Cortex of kidney (tissue), 1 donor: ENCODE measurements at places on chromosomes 1 and 21.

DNA sequence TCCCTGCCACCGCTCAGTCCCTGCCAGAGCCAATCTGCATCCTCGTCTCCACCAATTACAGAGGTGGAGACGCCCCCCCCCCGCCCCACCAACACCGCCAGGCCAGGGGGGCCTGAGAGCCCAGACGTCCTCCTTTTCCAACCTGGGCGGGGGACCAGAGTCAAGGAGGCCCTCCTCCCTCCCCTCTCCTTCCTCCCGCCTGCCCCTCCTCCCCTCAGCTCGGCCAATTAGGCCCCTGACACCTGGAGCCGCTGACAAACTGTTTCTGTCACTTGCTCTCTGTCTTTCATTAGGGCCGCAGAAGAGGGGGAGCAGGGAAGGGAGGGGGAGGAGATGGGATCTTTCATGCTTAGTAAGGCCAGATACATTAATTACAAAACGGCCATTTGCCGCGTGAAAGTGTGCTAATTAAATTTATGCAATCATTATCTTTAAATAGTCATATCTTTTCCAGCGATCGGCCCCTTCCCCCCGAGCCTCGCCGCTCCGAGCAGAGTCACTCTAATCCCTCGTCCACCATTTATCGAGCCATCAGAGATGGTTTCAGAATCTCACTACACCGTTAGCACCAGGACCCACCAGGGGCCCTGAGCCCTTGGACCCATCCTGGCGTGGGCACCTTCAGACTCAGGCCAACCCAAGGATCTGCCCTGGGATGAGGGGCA is 94.7 kb downstream of the PAX7 start:
- DNase-seq: no peak

DNA sequence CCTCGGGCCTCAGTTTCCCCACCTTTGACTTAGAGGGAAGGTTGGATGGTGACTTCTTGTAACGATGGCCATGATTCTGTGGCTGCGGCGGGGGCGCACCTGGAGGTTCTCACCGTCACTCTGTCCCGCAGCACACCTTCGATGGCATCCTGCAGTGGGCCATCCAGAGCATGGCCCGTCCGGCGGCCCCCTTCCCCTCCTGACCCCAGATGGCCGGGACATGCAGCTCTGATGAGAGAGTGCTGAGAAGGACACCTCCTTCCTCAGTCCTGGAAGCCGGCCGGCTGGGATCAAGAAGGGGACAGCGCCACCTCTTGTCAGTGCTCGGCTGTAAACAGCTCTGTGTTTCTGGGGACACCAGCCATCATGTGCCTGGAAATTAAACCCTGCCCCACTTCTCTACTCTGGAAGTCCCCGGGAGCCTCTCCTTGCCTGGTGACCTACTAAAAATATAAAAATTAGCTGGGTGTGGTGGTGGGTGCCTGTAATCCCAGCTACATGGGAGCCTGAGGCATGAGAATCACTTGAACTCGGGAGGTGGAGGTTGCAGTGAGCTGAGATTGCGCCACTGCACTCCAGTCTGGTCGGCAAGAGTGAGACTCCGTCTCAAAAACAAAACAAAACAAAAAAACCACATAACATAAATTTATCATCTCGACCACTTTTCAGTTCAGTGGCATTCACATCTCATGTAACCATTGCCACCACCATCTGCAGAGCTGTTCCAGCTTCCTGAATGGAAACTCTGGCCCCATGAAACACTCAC is 2.1 kb upstream of the PFKL start:
- DNase-seq: no peak

- DNase-seq: no peak
Observed at GRCh38 chr1:1853593-1854257, 37.2 kb downstream of the GNB1 start.

- no peak for DNase-seq
Observed at GRCh38 chr1:180278596-180279395, 48.7 kb downstream of the LHX4 start.

DNA sequence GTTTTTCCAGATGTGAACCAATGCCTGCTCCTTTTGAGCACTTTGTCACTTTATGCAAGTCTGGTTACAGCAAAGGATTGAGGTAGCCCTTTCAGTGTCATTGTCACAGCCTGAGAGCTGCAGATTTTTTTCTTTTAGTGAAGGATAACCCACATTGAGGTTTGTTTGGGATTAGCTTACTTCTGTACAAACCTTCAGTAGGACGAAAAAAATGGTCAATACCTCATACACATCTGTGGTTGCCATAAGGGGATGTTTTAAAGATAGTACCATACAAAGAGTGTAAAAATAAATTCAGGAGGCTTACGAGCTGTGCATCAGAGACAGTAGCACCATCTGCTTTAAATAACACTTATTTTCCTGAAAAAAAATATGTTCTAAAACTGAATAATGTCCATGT is 566.0 kb downstream of the AJAP1 start:
- no peak for DNase-seq

DNA sequence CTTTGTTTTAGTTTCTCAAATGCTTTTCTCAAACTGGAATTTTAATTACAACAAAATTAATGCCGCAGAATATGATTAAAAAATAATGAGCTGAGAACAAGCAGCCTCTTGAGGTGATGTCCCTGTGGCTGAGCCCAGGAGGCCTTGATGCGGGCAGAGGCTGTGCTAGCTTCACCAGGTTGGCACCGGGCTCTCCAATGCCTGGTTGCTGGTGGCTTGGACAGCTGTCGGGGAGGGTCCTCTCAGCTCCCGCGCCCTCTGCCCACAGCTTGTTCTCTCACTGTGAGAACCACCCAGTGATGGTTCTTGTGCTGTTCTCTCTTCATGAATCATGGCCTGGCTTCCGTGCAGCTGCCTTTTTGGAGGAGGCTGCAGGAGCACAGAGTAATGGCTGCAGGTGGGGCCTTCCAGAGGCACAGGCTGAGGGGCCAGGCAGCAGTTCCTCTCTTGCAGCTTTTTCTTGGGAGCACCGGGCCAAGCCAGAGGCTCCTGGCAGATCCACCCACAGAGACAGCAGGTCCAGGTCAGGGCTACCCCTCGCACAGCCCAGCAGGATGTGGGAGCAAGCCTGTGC is 156.3 kb downstream of the PCBP3 start:
- DNase-seq: no peak

DNA sequence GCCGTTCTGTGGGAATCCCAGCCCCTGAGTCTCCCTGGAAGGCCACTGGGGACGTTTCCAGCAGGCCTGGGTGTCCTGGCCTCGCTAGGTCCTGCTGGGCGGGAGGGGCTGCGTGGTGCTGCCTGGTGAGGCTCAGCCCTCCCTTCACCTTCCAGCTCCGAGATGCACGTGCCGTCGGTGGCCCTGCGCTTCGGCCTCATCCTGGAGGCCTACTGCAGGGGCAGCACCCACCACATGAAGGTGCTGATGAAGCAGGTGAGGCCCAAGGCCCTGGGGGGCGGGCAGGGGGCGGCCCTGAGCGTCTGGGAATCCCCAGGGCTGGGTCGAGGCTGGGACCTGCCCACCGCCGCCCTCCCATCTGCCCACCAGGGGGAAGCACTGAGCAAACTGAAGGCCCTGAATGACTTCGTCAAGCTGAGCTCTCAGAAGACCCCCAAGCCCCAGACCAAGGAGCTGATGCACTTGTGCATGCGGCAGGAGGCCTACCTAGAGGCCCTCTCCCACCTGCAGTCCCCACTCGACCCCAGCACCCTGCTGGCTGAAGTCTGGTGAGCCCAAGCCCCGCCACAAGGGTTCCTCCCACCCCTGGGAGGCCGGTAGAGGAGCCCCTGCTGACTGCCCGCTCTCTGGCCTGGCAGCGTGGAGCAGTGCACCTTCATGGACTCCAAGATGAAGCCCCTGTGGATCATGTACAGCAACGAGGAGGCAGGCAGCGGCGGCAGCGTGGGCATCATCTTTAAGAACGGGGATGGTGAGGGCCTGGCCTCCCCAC is 70.3 kb downstream of the PIK3CD start:
- DNase-seq: no peak

DNA sequence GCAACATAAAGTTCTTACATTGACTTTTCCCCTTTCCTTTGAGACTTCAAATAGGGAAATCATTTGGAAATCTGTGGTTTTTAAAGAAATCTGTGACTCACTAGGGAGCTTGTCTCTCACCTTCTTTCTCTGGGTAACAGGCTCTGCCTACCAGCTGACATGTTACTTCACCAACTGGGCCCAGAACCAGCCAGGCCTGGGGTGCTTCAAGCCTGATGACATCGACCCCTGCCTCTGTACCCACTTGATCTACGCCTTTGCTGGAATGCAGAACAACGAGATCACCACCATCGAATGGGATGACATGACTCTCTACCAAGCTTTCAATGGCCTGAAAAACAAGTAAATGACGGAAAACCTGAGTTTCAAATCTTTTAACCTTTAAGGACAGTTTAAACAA is 9.2 kb upstream of the CHIA start:
- DNase-seq: no peak

DNA sequence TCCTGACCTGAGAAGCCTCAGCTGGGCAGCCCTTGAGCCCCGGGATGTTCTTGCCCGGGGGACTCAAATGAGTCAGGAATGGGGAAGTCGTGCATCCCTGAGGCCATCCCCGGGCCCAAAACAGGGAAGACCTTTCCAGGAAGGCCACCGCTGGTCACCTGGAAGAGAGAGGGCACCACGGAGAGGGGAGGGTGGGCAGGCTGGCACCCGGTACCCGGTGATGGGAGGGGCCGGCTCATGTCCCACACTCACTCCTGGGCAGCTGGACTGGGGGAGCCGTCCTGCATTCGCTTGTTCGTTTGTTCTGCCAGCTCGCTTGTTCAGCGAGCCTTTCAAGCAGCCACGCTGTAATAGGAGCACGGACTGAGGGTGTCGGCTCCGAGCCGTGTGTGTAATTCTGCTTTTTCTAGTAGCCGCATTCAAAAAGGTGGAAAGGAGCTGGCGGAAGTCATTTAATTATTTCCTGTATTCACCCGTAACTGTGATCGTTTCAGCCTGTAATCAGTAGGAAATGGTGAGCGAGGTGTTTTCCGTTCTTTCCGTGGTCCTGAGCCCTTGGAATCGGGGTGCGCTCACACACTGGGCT is 48.4 kb upstream of the CCDC27 start:
- DNase-seq: no peak

DNA sequence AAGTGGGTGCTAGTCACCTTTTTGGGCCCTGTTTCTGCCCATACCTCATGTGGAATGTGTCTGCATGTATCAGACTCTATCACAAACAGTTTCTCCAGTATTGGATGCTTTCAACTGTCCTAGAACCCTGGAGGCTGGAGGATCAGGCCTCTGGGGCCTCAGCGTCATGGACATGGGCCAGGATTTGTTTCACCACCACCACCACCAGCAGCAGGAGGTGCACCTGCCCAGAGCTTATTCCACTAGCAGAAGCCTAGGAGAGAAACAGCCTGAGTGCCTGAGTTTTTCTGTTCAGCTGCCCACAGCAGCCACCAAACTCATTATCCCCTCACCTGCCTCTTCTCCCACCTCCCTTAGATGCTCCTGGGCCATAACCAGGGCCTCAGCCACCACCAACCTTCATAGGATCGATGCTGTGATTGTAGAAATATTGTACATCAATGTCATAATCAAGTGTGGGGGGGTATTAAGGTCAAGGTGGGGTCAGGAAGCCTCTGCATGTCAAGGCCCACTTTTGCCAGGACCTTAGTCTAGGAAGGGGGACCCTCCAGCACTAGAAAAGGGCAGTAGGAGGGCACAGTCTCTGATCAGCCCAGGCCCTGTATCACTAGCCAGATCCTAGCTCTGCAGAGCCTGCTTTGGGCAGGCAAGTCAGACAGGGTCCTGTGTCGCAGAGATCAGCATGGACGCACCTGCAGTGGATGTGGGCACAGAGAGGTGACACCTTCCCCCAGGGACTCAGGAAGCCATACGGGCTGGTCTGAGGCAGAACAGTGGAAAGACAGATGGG is 9.3 kb downstream of the DMAP1 start:
- DNase-seq: no peak
